MG63 (cell line): ENCODE measurements at places on chromosomes 16 and 17.

GRCh38 chr17:4998732-4999429 is 1.1 kb downstream of the KIF1C start:
- DNase-seq: peak; percentile 19

DNA sequence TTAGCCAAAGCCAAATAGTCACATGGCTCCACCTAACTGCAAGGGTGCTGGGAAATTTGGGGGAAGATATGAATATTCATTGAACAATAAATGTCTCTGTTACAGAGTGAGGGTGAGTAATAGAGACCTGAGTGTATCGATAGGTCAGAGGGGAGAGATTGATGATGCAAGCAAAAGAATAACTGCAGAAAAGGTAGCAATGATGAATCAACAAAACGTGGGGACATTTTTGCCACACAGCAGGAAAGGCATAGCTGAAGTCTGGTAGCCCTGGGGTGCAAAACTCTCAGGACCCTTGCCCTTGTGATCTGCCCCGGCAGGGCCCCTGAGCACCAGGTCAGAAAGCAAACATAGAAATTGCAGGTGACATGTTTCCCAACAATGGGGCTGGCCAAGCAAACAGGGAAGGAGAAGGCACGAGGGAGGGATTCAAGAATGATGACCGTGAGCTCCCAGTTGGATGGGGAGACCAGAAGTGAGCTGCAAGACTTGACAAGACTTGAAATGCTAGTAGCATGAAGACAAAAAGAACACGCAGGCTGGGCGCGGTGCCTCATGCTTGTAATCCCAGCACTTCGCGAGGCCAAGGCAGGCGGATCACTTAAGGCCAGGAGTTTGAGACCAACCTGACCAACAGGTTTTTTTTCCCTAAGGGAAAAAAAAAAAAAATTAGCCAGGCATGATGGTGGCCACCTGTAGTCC is 12.7 kb upstream of the HERPUD1 start:
- no peak for DNase-seq

DNA sequence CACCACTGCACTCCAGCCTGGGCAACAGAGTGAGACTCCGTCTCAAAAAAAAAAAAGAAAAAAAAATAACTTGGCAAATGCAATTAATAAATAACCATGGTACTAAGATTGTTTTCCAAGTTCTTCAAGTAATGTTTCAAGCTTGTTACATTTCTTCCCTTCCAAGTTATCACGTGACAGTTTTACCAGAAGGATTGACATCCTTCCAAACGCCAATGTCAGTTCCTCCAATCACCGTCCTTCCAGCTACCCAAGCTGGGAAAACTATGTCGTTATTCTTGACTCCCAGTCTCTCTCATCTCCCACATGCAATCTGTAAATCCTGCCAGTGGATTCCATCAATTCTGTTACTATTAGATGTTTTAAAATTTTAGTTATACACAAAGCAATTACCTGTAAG is 3.9 kb upstream of the PHAF1 start:
- DNase-seq: no peak

- no peak for DNase-seq
Observed at GRCh38 chr17:73801455-73802100, 157.3 kb upstream of the SDK2 start.

GRCh38 chr17:12537436-12537835 is 128.3 kb upstream of the MYOCD start:
- no peak for DNase-seq
